SK-N-SH treated with all-trans-retinoic acid at 6 μM for 48 hours (cell line): ENCODE measurements at places on chromosomes 1 and 21.
A peak's percentile ranks its signal among the peaks of the same experiment; 100 is the strongest.

GRCh38 chr1:93565496-93566206 is 116.0 kb downstream of the BCAR3 start:
- peak; percentile 13; the same call in 2 of the 3 replicates for ATAC-seq

GRCh38 chr21:42781971-42782722 is 97.2 kb downstream of the WDR4 start:
- no peak; the same call in 2 of the 3 replicates for ATAC-seq

DNA sequence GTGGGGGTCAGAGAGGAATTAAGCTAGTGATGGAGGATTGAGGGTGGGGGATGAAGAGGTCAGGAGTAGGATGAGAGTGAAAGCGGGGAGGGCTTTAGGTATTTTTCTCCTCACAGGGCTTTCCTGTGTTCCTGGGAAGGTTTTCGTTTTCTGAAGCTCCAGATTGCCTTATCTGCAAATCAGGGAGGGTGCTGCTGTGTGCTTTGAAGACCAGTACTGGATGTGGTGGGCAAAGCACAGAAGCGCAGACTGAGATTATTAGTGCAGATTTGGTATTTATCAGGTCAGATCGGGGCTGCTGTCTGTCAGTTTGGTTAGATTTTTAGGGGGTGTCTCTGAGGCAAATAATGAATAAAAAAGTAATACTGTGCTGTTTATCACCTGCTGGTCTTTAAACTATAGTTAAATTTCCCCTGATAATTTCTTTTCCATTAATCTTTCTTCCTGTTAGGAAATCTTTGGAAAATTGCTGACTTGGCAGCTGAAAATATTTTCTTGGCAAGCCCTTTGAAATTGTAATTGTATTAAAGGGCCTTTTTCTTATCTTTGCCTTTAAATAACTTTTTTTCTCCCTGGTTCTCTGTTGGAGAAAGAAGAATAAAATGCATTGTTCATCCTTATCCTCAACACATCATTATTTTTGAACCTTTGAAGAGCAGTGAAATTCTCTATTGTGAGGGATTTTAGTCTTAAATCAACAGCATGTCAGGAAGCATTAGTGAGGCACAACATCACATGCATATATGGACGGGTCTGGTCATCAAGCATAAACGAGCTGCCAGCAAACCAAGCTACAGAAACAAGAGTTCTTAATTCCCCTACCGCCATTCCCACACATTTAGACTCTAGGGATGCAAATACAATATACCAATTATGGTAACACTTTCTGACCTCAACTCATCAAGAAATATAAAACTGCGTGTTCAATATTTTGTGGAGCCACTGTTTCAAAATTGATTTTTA is 139.6 kb downstream of the S1PR1 start:
- ATAC-seq = no peak

GRCh38 chr1:223242382-223242955 is 99.4 kb upstream of the TLR5 start:
- ATAC-seq = no peak

GRCh38 chr1:156281693-156282478 is 739 bp downstream of the SMG5 start:
- ATAC-seq = peak; percentile 7

- no peak for ATAC-seq
Observed at GRCh38 chr1:29218223-29218622, 12.5 kb downstream of the MECR start.

DNA sequence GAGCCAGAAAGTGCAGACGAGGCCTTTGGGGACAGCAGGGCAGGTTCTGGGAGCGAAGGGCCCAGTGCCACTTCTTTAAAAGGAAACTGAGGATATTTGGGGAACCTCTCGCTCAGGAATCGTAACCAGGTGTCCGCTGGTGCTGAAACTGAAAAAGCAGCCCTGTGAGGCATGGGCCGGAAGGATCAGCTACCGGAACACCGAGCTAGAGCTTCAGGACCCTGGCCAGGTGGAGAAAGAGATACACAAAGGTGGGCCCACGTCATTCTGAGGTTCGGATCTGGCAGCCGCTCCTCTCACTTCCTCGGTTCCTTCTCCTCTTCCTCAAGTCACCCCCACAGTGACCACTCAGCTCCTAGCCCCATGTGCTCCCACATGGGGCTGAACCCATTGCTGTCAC is 18.1 kb downstream of the MX2 start:
- no peak for ATAC-seq

DNA sequence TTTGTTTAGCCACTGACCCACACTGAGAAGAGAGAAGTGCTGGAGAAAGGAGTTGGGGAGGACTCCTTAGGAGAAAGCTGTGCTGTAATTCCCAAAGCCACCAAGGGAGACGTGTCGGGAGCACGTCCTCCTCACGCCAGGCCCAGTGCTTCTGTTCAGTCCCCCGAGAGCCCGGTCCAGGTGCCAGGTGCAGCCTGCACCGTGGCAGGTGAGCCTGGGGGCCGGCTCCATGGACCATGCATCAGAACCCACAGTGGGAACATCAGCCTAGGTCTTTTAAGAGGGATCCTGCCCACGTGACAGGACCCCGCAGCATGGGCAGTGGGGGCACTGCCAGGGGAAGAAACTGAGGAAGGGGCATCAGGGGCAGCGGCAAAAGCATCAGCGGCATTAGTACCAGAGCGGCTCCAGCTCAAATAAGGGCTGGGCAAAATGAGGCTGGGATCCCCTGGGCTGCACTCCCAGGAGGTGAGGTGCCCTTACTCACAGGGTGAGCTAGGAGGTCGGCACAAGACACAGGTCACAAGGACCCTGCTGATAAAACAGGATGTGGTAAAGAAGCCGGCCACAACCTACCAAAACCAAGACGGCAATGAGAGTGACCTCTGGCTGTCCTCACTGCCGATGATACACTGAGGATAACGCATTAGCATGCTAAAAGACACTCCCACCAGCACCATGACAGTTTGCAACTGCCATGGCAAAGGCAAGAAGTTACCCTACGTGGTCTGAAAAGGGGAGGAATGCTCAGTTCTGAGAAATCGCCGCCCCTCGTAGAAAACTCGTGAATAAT is 24.6 kb upstream of the PRDM15 start:
- no peak for ATAC-seq

- ATAC-seq = no peak
Observed at GRCh38 chr21:38139380-38140168, 117.2 kb upstream of the KCNJ15 start.

DNA sequence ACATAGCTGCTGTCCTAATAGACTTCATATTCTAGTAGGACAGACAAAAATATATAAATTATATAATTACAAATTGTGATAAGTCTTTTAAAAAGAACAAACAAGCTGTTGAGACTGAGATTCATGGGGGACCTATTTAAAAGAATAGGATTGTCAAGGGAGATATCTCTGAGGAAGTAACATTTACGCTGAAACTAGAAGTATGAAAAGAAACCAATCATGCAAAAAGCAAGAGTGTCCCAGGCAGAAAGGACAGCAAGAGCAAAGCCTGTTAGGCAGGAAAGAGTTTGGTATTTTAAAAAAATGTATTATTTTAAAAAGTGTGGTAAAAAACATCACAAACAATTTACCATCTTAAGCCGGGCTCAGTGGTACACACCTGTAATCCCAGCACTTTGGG is 9.1 kb upstream of the METTL13 start:
- no peak for ATAC-seq

DNA sequence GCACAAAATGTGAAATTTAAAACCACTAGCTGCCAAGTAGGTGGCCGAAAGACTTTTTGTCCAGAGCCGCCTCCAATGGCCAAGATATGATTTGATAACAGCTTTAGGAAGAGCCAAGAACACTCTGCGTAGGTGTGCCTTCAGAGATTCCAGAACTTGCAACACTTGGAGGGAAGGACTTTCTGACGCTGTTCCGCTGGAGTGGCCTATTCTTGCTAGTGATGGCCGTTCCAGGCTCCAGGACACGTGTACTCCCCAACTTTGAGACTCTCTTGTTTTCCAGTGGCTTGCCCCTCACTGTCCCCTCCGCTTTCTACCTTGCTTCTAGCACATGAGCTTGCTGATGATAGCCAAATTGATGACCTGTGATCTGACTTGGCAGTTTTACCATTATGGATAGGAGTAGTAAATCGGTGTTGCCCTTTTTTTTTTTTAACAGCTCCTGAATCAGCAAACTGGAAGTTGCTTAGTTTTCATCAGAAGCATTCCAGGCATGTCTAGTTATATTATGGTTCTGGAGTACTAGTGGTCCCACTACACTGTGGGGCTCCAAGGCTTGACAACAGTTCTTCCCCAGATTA is 1.0 kb downstream of the PRDX6 start:
- peak; percentile 24 for ATAC-seq

- no peak for ATAC-seq
Observed at GRCh38 chr21:32377506-32377905, 15.3 kb downstream of the URB1 start.

DNA sequence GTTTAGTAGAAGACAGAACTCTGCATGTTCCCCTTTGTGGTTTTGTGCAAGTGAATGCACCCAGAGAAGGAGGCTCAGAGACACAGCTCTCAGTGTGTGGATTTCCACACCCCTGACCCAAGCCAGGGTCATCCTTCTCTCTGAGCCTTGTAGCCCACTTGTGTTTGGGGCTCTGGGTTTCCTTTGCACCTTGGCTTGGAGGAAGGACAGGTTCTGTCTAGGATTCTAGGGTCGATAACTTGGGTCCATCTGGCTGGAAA is 27.2 kb downstream of the MYOG start:
- ATAC-seq = no peak
